Activated CD4-positive, CD25-positive, alpha-beta regulatory T cell (primary cell): ENCODE measurements at places on chromosomes 12 and 14.

GRCh38 chr12:116480210-116480810, 78.9 kb upstream of the MAP1LC3B2 start:
- DNase-seq, result no peak

- DNase-seq, result no peak
Observed at GRCh38 chr14:53180272-53181221, 27.4 kb upstream of the DDHD1 start.

DNA sequence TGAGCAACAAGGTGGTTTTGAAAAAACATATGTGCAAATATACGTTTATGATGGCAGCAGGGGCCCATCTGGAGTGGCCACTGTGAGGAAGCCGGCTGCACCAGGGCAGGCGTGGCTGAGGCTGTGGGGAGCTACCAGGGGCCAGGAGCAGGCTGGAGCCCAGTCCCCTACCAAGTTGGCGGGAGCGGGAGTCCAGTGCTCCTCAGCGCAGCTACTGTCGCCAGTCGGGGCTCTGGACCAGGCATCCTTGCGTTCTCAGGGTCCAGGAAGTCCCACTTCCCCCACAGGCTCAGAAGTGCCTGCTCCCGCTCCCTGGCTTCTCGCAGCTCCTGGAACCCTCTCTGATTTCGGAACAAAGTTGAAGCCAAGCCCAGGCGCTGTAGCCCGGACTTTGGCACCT, 1377.5 kb upstream of the FLRT2 start:
- DNase-seq, result no peak

DNA sequence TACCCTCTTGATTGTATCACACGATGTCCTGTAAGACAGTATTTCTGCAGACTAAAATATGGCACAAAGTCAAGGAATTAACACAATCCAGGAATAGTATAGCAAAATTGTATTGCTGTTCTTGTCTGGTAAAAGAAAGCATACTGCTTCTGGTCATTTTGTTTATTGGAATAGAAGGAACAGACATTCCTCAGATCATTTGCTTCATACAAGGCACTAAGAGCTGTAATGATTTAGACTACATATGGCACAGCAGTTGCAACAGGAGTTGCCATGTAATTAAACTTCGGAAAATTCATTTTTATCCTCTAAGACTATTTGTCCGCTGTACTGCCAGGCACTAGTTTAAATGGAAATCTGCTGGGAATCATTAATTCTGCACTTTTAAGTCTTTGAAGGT, 7.6 kb upstream of the KERA start:
- DNase-seq, result no peak

- no peak for DNase-seq
Observed at GRCh38 chr12:110661337-110661972, 27.5 kb downstream of the HVCN1 start.

- no peak for DNase-seq
Observed at GRCh38 chr12:94322346-94322745, 137.3 kb downstream of the CEP83 start.

DNA sequence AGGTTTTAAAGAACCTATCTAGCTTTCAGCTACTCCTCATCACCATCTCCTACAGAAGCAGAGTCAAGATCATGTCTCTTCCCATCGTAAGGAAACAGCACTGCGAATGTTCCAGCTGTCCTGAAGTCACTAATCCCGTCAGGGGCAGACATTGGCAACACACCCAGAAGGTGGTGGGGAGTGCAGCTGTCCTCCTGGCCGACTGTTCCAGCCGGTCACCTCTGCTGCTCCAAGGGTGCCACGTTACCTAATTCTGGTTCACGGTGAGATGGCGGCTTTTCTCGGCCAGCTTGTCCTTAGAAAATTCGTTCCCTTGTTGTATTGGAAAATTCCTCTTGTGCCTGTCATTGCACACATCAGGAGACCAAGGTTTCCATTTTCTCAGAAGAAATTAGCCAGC, 196.2 kb downstream of the ZFP36L1 start:
- DNase-seq, result no peak

DNA sequence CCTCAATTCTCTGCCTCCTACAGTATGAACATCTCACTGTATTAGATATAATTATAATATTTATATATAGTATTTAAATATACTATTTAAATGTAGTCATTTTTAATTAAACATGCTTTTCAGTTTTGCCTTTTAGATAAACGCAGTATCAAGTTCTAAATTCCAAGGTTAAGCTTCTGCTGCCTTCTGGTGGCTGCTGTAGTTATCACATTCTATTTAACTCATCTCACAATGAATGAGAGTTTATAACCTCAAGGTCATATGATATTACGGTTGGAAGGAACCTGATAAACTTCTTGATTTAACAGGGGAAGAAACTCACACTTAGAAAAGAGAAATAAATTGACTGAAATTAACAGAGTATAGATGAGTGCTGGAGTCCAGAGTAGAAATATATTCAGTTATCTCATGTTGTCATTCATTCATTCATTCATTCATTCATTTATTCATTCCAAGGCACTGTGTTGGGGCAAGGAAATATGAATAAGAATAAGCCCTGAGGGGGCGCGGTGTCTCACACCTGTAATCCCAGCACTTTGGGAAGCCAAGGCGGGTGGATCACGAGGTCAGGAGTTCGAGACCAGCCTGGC, 31.9 kb downstream of the GUCY2C start:
- DNase-seq, result no peak

- DNase-seq, result peak; percentile 53
Observed at GRCh38 chr14:76977793-76978720, 50.5 kb downstream of the IRF2BPL start.

GRCh38 chr14:101103321-101103901, 199.9 kb upstream of the RTL1 start:
- DNase-seq, result no peak

- DNase-seq, result peak; percentile 41
Observed at GRCh38 chr12:121530600-121531355, 50.0 kb downstream of the KDM2B start.

GRCh38 chr12:58435647-58436046, 484.7 kb downstream of the LRIG3 start:
- DNase-seq, result no peak

DNA sequence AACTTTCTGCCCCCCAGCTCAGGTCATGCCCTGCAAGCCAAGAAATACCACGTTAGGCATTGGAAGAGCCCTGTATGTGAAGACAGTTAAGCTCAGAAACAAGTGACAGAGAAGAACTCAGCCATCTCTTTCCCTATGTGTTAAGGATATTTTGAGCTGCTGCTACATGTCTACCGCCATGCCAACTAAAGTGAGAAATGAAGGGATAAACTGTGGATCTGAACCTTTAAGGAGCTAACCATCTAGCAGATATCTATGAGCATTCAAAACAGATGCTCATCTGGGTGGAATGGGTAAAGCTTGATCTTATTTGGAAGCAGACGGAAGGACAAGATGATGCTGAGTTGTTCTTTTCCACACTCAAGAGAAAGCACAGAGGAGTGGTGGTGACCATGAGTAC, 250.7 kb downstream of the NTF3 start:
- DNase-seq, result no peak

- no peak for DNase-seq
Observed at GRCh38 chr14:70921669-70922068, 14.4 kb downstream of the PCNX1 start.

GRCh38 chr12:58918469-58918844, 1.8 kb downstream of the LRIG3 start:
- DNase-seq, result no peak

GRCh38 chr14:72607386-72608130, 286.3 kb downstream of the DPF3 start:
- DNase-seq, result no peak

DNA sequence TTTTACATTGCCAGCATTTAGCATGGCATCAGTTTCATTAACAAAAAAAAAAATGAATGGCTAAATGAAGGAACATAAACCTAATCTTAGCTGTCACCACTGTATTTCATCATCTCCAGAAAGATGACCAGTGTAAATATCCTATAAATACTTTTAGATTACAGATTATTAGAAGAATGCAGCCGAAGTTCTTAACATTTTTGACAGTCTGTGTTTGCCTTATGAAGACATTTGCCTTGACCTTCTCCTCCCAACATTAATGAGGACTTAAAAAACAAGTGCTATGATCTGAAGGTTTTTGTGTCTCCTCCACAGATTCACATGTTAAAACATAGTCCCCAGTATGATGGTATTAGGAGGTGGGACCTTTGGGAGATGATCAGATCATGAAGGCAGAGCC, 253.0 kb downstream of the SNAPC1 start:
- DNase-seq, result no peak

- DNase-seq, result no peak
Observed at GRCh38 chr12:103912069-103912468, 18.1 kb upstream of the HSP90B1 start.

- DNase-seq, result no peak
Observed at GRCh38 chr12:128583453-128583852, 240.3 kb downstream of the SLC15A4 start.

DNA sequence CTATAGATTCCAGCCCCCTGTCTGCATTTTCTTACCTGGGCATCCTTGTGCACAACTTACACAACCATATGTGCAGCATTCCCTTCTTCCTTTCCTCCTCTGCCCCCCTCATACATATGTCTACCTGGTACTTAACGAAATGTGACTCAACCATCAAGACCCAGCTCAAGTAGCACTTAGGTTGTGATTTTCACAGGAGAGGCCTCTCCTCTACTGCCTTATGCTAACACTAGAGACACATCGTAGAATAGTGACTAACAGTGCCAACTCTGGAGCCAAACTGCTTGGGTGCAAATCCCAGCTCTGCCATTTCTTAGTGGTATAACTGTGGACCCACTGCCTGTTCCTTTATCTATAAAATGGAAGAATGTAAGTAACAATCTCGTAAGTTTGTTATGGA, 24.1 kb upstream of the PLEKHA5 start:
- DNase-seq, result no peak

DNA sequence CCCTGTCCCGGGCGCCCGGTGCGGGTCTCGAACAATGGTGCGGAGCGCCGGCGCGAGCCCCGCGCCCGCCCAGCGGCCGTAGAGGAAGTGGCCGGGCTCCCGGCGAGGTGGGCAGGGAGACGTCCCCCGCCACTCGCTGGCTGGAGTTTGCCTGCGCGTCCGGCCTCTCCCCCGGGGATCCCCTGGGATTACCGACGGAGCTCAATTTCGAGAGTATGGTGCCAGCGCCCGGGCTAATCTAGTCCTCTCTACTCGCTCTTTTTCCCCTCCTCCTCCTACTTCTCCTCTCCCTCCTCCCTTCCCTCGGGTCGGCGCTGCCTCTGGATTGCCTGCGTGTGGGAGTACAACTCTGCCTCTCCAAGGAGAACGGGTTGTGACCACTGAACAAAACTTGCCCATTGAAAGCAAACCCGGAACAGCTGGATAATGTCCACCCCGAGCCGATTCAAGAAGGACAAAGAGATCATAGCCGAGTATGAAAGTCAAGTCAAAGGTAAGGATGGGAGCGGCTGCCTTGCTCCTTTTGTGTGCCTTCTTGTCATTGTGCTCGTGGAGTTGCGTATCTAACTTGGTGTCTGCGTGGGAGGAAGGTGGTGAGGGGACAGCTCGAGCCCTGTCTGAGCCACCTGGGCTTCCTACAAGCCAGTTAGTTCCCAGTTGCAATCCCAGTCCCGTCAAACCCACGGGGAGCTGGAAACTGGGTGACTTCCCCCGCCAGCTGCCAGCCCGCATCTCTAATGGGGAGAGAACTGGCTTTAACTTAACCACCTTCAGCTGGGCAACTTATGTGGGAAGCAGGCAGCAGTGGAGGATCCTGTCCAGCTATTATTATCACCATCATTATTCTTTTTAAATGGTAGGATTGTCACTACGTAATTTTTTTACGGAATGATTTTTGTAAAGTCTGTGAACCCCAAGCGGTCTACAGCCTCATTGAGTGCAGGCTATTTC, at the start of gene SRGAP1:
TSS of gene SRGAP1 (plus strand) at position 310 of the 951 bp plus-strand sequence. CDS start at position 427, 117 bp downstream.
- no peak for DNase-seq

DNA sequence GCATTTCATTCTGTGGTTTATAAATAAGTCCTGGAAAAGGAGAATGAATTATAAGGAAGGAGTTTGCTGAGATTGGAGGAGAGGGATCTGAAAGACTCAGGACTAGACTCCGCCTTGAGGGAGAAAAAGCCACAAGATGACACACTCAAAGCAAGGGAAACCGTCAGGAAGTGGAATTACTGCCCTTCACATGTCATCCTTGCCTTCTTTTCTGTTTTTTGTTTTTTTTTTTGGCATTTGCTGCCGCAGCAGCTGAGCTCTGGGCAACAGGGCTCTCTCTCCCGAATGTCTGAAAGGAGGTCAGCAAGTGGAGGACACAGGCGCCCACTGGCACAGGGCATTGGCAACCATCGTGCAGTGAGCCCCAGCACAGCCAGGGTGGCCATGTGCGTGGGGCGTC, 344.9 kb downstream of the DPF3 start:
- DNase-seq, result no peak

- DNase-seq, result no peak
Observed at GRCh38 chr12:24246934-24247333, 297.5 kb upstream of the SOX5 start.

- no peak for DNase-seq
Observed at GRCh38 chr14:74739293-74740030, 23.7 kb upstream of the YLPM1 start.

- no peak for DNase-seq
Observed at GRCh38 chr14:68660495-68660894, 132.4 kb downstream of the ZFP36L1 start.

DNA sequence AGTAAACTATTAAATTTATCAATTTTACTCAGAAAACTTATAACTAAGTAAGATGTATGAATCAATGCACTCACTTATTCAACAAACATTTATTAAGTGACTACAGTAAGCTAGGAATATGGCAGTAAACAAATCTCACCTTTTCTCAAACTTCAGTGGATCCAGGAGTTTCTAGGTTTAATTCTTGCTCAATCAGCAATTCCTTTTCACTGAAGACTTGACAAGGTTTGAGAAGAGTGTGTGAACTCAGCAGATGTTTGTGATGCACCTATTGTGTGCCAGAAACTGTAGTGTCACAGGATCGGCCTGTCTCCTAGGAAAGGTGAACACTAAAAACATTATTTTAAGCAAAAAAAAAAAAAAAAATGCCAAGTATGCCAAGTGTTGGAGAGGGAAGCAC, 167.8 kb downstream of the ALG10 start:
- DNase-seq, result no peak
